ENCODE measurements at places on chromosomes 3 and 15.

- no peak for DNase-seq
Observed at GRCh38 chr15:25406261-25406660, 32.6 kb downstream of the UBE3A start.

DNA sequence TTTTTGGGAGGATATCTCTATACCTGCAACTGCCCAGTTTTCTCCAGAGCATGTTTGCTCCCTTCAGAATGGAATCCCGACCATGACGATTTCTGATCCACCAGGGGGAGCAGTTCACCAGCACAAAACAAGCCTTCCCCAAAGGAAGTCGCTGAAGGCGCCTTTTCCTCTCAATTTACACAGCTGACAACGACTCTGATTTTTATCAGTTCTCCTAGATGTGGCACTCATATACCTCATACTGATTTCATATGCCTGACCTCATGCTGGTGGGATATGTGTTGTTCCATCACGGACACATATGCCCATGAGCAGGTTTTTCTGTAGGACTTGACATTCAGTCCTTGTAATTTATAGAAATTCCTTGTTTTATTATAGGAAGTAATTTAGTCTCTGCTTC is 1028.2 kb downstream of the MCTP2 start:
- peak; percentile 77 for DNase-seq

DNA sequence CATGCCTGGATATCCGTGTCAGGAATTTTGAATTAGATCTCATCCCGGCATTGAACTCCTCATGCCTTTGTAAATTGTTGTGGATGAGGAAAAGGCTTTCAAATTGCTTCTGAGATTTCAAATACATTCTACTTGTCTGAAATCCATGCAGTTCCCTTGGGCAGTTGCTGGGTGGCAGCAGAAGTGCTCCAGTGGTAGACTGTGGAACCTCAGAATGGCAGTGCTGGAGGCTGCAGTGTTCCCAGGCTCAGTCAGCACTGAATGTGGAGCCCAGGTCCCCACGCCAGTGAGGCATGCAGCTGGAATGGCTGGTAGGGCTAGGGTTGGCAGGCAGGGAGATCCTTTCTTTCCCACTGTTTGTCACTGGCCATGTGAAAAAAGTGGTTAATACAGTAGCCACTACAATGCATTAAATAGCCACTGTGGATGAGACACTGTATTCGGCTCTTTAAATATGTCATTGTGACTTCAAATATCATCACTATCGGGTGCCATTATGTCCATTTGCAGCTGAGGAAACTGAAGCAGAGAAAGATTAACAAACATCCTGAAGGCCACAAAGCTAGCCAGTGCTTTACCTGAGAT is 98.6 kb downstream of the TPRG1 start:
- peak; percentile 89 for DNase-seq

GRCh38 chr3:127428344-127428997 is 140.6 kb upstream of the PRR20G start:
- DNase-seq, result no peak

DNA sequence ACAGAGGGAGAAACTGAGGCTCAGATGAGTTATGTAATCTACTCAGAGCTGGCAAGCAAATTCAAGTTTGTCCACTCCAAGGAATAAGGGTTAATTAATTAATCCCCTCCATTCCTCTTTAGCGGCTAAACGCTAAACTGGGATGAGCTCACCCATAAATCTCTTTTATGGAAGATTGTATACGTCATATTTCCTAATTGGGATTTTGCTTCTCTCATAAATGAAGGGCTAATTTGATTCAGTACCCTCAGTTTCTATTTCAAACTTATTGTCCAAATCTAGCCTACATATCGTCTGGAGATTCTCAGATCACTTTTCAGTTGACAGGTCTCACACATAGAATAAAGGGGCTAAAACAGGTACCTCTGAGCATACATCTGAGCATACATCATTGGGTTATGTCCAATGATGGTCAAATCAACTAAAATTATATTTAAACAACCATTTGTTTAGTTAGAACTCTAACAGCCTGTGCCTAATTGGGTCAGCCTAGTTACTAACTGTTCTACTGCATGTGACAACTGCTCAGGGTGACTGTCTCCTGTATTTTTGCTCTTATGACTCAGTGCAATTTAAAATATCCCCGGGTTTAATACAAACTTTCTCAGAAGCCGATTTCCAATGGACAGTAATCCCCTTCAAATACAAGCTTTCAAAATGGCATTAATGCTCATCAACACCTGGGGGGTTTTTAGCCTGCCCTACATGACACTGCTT is 57.6 kb upstream of the PLXND1 start:
- peak; percentile 32 for DNase-seq

DNA sequence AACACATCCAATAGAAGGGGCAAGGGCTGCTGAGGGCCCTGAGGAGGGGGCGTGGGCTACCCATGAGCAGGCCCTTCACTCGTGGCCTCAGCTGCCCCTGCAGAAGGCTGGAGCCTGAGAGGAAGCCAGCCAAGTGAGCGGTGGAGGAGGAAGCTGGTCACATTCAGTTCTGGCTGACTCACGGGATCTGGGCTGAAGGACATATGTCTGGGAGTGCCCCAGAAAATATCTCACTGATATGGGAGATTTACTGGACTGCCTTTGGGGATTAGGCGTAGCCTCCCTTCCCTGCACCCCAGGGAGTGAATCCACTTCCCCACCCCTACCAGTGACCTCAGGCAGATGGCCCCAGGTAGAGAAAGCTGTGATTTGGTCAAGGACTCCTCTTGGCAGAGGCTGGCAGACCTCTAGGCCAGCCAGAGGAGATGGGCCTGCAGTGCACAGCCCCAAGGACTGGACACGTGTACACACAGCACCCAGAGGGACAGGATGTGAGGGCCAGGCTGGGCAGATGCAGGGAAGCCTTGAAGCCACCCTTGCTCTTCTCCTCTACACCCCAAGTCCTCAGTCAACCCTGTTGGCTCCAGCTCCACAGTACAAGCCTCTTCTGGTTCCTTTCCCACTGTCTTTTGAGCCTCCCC is 14.2 kb upstream of the ANKDD1A start:
- peak; percentile 81 for DNase-seq
